Neural progenitor cell (in vitro differentiated cells): ENCODE measurements at places on chromosomes 3 and 15. TPM values are rescaled to one million over a fixed set of nuclear protein-coding genes. Genes with fewer than 3 reads are reported as not detected.

DNA sequence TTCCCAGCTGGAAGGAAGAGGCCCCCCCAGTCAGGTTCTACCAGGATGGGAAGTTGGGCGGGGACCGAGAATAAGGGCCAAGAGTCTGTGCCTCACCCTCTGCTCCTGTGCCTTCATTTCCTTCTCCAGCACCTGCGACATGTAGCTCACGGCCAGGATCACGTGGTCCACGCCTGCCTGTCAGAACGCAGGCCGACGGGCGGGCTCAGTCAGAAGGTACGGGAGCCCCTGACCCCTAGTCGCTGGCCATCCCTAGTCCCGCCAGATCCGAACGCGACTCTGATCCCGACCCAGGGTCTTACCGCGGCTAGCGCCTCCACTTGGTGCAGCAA is 489 bp downstream of the GMPPB start:
- DNase-seq, result peak; percentile 58

DNA sequence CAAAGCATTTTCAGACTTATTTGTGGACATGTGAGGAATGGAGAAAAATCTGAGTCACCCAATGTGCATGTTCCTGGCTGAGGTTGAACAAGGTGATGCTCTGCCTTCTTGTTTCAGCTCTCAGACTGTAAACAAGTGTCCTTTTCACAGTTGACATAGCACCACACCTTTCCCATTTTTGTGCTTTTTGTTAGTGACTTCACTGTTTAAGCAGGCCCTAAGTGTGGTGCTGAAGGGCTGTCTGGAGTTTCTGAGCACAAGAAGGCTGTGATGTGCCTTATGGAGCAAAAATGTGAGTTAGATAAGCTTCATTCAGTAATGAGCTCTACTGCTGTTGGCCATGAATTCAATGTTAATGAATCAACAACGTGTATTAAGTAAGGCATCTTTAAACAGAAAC is 20.4 kb downstream of the ABI3BP start:
- no peak for DNase-seq

DNA sequence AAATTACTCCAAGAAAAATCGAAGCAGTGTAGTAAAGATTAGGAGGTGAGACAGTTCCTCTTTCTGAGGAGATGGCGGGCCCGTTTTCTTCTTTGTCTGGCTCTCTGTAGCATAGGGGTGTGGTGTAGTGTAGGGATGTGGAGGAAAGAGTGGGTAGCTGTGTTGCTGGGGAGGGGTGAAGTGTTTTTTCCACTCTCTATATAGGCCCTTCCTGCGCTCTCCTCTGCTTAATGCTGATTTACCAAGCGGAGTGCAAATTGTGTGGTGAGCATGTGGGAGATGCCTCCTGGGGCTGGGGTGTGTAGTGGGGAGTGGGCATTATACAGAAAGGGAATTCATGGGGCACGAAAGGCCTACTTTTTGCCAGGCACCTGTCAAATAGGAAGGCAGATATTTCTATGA is 94.9 kb downstream of the ST6GAL1 start:
- no peak for DNase-seq

DNA sequence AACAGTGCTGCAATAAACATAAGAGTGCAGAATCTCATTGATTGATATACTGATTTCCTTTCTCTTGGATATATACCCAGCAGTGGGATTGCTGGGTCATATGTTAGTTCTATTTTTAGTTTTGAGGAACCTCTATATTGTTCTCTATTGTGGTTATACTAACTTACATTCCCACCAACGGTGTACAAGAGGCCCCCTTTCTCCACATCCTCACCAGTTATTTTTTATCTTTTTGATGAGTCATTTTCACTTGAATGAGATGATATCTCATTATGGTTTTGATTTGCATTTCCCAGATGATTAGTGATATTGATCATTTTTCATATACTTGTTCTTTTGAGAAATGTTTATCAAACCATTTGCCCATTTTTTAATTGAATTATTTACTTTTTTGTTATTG is 12.4 kb upstream of the IREB2 start:
- no peak for DNase-seq

- no peak for DNase-seq
Measured at GRCh38 chr15:50009634-50010033, 109.4 kb downstream of the ATP8B4 start.

DNA sequence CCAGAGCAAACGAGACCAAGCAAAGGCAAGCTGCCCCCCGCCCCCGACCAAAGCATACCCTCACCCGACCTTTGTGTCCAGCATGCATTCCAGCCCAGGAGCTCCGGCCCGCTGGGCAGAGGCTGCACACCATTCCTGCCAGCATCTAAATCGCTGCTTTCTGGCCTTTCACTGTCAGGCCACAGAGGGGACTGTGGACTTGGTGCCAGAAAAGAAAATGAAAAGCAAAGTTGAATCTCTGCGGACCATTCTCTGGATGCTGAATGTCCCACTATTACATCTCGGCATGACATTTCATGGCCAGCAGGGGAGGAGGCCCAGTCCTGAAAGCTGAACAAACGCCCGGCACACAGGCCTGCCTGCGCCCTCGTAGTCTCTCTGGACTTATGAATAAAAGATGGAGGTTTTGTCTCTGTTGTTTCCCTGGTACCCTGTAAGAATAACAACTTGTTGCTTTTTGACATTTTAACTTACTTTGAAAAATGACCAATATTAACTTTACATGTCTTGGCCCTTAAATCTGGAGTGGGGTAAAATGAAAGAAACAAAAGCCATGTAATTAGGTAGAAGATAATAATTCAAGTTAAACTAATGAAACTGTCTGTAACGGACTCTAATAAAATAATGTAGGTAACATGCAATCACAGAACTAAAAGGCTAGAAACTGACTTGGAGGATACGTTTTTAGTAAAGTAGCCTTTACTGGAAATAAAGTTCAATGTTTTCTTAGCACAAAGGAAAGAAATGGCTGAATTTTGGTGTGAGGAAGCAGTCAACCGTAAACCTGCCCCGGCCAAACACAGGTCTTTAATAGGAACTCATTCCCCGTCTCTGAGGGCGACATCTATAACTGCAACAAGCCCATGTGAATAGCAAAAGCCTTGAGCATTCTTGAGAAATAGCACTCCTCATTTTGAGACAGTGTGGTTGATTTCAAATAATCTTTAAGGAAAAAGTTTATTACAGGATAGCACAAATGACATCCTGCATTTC is 12.7 kb downstream of the IL17RD start:
- DNase-seq, result peak; percentile 68

- DNase-seq, result no peak
Measured at GRCh38 chr3:31265646-31266428, 266.9 kb upstream of the STT3B start.

DNA sequence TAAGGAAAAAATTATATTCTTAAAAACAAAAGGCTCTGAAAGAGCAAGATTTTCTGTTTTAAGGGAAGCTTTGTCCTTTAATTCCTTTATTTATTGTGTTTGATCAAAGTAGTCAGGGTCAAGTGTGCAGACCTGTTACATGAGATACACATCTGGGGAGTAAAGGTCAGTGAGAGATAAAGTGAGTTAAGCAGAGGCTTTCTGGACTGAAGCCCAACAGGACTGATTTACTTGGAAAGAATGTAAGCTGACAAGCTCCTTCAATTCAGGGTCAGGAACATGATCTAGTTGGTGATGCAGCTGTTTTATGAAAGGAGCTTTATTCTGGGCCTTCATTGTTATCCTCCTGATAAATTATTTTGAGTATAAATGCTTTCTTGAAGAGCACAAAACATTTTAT is 20.7 kb upstream of the OTOL1 start:
- no peak for DNase-seq

Gene TMEM62
- total RNA-seq, result 6.9 and 11.9 TPM in 2 replicates

Gene ZNF502
- total RNA-seq, result 3.6 and 5.1 TPM in 2 replicates

Gene KLHL6
- total RNA-seq, result 0.09 and 0.40 TPM in 2 replicates

Gene SENP2
- 46.5 and 48.4 TPM in 2 replicates for total RNA-seq

Gene GNAT1
- total RNA-seq, result 0.03 TPM in 1 of 2 replicates, not detected in the other
